ENCODE measurements at places on chromosomes 7 and 10.

DNA sequence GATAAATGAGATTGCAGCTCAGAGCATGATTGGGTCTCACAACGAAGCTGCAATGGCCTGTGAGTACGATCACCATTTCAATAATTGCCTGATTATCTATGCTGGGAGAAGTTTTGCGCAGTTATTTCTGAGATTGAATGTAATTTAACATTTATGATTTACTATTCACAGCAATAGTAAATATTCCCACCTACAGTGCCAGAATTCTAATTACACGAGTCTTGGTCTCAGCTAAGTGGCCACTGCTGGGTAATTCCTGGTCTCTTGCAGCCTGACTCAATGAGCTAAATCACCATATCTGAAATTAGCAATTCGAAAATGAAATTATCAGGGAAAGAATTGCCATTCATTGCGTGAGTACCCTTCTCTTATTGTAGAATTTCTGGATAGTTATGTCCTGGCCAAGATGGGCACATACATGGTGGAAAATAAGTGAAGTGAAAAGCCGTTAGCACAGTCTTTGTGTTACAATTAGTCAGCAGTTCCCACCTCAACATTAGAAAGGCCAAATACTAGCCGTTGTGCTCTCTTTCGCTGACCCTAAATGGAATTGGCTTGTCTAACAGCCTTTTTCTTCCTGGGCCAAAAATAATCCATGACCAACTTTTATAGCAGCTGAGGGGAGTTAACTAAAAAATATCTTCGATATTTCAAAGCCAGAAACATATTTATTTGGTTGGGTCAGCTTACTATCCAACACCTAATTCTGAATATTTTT, 681.0 kb upstream of the C7orf33 start:
- no peak for DNase-seq

- peak; percentile 96 for DNase-seq
These were observed 44.8 kb downstream of the MYOF start for GRCh38 chr10:93437086-93437945.

DNA sequence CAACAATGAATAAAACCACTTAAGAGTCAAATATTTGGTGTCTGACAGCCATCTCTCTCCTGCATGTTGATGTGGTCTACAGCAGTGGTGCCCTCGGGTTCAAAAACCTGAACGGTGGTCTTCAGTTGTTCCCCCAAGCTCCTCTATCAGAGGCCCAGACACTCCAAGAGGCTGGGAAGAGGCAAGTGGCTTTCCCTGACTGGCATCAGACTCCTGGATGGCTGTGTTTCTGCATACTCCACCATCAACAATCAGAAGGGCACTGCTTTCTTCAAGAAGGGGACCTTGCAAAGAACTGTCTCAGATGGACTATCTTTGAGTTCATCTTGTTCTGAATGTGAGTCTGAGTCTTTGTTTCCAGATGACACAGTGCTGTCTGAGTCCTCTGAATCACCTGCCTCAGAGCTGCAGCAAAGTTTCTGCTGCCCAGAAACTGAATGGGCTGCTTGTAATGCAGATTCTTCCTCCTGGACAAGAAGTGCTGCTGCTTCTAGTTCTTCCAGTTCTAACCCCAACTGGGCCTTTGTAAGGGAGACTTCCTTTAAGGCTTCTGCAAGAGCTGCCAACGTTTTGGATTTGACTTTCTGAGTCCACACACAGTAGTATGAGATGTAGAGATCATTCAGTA, 5.9 kb upstream of the SGMS1 start:
- no peak for DNase-seq

DNA sequence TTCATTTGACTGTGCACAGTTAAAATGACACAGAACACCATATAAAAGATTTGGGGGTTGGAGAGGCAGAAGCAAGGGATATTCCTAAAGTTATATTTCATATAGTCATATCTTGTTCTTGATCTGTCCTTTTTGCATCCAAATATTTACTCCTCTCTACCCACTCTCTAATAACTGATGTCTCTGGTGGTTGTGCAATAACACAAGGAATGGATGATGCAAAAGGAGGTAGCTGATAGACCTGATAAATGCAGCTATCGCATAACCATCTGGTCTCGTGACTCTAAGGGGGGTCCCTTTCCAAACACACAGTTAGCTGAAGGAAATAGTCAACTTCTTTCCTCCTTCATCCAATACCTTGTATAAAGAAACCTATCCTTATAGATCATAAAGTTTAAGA, 123.1 kb downstream of the POLR1F start:
- DNase-seq = no peak

DNA sequence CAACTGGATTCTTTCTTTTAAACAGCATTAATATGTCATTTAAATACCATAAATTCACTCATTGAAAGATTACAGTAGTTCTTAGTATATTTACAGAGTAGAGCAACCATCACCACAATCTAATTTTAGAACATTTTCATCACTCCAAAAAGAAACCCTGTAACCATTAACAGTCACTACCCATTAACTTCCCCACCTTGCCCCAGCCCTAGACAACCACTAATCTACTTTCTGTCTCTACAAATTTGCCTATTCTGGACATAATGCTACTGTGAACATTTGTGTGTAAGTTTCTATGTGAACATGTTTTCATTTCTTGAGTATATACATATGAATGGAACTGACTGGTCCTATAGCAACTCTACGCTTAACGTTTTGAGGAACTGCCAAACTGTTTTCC, 42.4 kb downstream of the P4HA1 start:
- DNase-seq = no peak

- no peak for DNase-seq
These were observed 176.1 kb upstream of the KLF6 start for GRCh38 chr10:3961082-3961481.

DNA sequence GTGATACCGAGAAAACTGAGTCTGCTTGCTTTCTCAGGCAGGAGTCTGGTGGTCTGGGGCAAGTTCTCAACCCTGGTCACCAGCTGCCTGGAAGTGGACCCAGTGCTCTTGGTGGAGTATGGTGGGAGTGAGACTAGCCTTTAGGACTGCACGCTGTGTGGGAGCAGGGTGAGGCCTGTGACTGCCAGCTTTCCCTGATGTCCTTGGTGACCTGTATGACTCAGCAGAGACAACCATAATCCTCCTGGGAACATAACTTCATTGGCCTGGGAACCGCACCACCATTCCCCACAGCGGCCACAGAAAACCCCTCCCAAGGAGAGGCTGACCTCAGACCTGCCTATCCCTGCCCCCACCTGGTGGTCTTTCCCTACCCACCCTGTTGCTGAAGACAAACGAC, 139.5 kb upstream of the CHRM2 start:
- DNase-seq = no peak

DNA sequence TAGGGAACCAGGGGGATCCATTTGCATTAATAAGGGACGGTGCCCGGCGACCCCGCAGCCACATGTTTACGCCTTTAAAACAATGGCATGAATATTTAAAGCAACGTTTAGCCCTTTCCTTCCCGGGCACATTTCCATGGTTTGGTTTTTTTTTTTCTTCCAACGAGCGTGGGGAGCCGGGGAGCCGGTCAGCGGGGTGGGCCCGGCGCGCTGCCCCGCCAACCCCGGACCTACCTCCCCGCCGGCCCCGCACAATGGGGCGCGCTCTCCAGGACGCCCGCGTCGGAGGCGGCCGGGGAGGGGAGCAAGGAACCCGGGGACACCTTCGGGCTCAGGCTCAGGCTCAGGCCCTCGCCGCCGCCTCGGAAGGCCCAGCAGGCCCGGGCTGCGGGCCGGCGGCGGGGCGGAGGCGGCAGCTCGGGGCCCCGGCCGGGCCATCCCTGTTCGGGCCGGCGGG, 1.0 kb downstream of the SEPHS1 start:
- no peak for DNase-seq

DNA sequence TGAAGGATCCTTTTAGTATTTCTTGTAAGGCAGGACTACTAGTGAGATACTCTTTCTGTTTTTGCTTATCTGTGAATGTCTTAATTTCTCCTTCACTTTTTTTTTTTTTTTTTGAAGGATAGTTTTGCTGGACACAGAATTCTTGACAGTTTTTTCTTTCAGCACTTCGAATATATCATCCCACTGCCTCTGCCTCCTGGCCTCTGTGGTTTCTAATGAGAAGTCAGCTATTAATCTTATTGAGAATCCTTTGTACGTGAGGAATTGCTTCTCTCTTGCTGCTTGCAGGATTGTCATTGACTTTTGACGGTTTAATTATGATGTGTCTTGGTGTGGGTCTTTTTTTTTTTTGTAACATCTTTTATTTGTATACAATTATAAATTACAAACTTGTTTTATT, 12.6 kb upstream of the WAC start:
- DNase-seq = no peak

DNA sequence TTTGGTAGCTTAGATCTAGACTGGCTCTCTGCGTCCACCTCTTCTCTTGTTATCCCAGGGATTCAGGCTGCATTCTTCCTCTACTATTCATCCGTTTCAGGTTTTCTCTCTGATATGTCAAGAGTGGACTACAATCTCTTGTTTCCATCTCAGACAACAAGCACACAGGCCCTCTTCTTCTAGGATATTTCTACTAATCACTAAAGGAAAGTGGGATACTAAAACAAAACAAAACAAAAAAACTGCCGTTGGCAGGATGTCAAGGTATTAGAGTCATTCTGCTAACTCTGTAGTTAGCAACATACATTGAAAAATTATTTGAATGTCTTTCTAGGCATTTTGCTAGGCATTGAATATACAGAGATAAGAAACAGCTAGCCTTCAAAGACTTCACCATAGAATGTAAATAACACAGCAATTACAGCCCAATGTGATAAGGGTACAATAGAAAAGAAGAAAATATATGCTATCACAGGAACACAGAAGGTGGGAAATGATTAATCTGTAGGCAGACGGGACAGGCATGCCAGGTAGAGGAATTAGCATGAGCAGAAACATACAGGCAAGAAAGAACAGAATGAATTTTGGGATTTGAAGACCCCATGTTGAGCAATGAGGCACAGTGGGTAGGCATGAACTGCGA, 210.5 kb downstream of the CSTF2T start:
- no peak for DNase-seq

DNA sequence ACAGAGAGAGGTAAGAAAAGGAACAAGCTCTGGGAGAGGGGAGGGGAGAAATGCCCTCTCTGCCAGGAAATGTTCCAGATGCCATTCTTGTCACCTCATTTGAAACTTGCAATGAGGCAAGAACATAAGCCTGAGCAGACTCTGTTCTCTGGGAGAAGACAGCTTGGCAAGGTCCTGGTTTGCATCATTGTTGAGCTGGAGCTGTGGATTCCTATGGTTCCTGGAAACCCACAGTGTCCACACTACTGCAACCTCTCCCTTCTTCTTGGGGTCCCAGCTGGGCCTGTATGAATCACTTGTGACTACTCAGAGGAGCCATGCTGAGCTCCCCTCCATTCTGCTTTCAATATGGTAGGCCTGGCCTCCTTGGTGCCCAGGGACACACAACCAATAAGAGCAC, 60.8 kb upstream of the HECTD2 start:
- no peak for DNase-seq

DNA sequence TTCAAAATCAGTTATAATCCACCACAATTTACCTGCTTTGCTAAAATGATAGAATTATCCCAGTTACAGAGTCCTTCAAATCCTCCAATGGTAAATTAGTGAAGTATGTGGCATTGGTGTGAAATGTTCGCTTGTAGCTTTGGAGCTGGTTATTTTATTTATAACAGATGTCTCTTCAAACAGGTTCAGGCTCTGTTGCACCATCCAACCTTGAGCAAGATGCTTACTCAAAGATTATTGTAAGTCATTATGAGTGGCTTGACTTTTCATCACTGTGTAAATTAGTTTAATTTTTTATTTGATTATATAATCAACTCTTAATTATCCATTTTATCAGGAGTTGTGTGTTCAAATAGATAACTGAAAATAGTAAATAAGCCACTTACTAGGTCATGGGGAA, 99.4 kb downstream of the BTRC start:
- no peak for DNase-seq

- peak; percentile 80 for DNase-seq
These were observed 595 bp upstream of the SUN1 start for GRCh38 chr7:831596-832166.

Measured in HFF-Myc (cell line).